ENCODE measurements at places on chromosomes 2 and 18.

DNA sequence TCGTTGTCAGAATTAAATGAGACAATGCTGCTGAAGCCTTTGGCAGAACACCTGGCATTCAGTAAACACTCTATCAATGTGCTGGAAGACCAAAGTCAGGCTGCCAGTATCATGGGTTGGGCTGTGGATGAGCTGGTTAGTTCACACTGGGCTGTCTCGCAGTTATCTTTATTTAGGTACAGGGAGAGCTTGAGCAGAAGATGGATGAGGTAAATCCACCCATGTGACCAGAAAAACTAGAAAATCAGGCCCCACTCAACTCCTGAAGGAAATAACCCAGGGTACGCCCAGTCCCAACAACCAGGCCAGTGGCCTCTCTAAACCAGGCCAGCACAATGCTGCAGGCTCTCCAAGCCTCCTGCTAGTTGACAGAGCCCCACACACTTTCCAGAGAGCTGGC is 330.3 kb downstream of the TNS1 start:
- DNase-seq = no peak

GRCh38 chr2:75500633-75501032 is 60.1 kb downstream of the EVA1A start:
- no peak for DNase-seq

- DNase-seq = no peak
Measured at GRCh38 chr2:234629596-234629995, 132.7 kb upstream of the ARL4C start.

GRCh38 chr2:12421046-12421445 is 295.7 kb upstream of the TRIB2 start:
- DNase-seq = no peak

GRCh38 chr2:48699348-48699930 is 56.1 kb downstream of the LHCGR start:
- no peak for DNase-seq

DNA sequence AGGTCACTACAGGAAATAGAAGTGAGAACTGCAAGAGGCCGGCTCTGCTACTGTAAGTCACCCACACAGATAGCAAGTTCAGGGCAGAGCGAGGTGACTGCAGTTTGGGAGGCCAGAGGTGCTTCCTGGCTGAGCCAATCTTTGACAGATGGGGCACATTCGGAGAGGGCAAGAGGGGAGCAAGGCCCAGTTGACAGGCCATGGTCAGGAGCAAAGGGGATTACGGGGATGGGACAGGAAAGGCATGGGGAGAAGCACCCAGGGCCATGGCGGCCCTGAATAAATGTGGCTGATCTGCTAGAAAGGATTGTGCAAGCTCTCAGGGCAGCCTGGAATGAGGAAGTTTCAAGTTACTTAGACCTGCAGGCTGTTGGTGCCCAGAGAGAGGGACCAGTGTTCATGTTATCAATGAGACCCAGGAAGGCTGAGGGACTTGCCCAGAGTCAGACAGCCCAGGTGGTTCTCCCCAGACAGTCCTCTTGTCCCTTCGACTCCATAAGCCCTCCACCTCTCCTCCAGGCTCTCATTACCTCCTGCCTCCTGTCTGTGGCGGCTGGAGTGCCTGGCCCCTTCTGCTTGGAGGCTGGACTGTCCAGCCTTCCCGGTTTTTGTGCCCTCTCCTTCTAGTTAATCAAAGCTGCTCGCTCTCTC is 123.3 kb downstream of the CTIF start:
- DNase-seq = no peak

- no peak for DNase-seq
Measured at GRCh38 chr2:47187069-47187468, 32.0 kb upstream of the STPG4 start.

- no peak for DNase-seq
Measured at GRCh38 chr18:72336786-72337185, 207.4 kb downstream of the CBLN2 start.

- no peak for DNase-seq
Measured at GRCh38 chr2:106096299-106097037, 97.6 kb downstream of the UXS1 start.

DNA sequence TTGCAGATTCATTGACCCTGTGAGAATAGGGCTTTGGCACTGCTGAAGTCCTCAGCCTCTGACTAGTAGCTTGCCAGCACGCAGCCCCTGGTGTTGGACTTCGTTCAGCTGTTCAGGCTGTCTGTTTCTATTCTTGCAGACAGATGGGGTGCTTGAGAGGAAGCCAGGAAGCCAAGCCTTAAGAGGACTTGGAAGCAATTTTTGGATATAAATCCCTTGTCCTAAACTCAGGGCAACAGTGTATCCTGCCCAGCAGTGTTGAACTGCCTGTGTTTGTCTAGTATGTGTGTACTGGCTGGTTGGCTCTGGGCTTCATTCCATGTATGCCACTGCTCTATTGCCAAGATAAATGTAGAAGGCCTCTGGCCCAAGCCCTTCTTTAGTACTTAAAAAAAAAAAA is 108.6 kb downstream of the COMMD1 start:
- DNase-seq = no peak

- no peak for DNase-seq
Measured at GRCh38 chr2:55877087-55877436, 46.5 kb downstream of the EFEMP1 start.

DNA sequence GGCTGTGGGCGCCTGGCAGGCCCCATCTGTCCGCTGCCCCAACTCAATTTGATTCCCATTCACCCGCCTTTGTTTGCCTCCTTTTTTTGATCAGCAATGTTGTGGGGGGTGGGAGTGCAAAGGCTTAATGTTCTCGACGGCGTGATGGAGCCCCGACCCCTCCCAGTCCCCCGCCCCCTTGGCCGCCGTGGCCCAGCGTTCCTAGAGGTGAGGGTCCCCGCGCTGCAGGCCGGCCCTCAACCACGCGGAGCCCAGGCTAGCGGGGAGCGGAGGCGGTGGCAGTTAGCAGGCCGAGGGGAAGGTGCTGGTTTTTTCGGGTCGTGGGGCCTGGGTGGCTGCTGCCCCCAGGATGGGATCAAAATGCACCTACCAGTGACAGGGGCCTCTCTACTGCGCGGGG is 274.7 kb upstream of the SKOR2 start:
- no peak for DNase-seq

DNA sequence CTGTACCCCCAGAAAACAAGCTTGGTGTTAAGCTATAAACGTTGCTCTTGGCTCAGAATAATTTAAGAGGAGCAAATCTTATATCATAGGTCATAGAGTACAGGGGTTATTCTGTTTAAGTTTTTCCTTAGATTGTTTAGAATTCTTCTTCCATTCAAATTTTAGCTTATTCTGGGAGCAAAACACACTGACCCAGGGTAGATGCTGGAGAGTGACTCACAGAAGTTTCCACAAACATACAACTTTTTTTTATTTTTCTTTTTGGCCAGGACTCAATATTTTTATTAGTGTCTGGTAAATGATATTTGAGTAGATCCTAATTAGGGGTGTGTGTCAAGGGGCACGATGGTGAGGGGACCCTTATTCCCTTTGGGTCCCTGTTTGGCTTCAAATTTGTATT is 71.5 kb upstream of the PSME4 start:
- no peak for DNase-seq

- DNase-seq = no peak
Measured at GRCh38 chr2:60973705-60974104, 43.8 kb upstream of the PEX13 start.

- DNase-seq = no peak
Measured at GRCh38 chr2:167294776-167295140, 406.5 kb downstream of the XIRP2 start.

GRCh38 chr2:77028032-77028600 is 494.1 kb downstream of the LRRTM4 start:
- DNase-seq = no peak

DNA sequence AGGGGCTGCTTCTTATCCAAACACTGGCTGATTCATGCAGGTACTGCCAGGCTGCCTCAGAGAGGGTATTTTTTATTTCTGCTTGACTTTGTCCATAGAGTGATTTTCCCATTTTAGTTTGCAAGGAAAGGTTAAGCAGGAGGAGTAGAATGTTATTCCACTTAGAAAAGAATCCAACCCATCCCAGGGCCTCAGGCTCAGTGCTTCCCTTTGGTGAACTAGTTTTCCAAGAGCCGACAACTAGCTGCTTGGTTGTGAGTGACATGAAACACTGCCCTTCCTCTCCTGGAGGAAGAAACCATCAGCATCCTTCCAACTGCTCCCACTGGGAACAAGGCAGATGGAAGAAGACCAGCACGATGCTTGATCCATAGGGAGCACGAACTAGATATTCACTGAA is 58.5 kb downstream of the BCL2 start:
- no peak for DNase-seq

GRCh38 chr18:75198036-75198435 is 10.9 kb downstream of the PTGR3 start:
- no peak for DNase-seq

- DNase-seq = no peak
Measured at GRCh38 chr2:119126650-119127049, 31.9 kb downstream of the C1QL2 start.

DNA sequence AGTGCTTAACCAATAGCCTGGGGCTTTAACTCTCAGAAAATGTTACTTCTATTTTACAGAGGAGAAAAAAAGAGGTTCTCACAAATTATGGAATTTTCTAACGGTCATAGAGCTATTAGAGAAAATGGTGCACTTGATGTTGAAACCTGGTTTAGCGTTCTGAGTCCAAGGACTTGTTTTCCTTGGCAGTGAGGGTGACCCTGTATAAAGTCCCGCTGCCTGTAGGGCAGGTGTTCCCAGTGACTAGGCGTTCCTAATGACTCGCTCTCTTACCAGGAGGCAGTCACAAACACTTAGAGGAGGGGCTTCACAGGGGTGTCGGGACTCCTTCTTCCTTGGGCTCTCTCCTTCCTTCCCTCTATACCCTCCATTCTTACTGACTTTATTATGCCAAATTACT is 175.8 kb downstream of the ACTR3 start:
- no peak for DNase-seq

- no peak for DNase-seq
Measured at GRCh38 chr2:29920130-29920577, 1.2 kb downstream of the ALK start.

DNA sequence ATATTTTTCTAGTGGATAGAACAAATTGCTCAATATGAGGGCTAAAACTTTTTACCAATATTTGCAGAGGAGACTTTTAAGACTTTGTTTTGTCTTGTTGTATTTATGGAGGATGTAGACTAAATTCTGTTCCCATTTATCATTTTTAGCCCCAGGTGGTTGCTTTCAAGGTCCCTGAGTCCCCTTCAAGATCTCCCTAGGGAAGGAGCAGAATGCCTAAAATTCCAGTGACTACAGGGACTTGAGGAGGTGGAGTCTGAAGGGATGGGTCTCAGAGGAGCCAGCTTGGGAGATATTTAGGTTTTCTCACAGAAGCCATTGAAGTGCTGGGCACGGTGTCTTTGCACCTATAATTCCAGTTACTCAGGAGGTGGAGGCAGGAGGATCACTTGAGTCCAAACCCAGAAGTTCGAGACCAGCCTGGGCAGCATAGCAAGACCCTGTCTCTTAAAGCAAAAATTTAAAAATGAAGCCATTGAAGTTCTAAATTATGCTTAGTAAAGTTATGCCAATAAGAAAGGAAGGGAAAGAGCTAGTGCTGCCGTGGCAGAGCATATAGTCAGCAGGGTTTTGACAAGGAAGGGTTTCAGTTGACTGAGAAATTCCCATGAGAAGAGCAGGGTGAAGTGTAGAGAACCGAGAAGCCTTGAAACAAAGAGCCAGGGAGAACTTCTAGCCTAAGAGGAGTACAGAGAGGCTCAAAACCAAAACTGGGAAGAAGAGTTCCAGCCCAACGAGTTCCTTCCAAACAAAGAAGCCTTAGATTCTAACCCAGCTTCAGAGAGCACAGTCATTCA is 43.4 kb downstream of the COMMD1 start:
- DNase-seq = no peak

DNA sequence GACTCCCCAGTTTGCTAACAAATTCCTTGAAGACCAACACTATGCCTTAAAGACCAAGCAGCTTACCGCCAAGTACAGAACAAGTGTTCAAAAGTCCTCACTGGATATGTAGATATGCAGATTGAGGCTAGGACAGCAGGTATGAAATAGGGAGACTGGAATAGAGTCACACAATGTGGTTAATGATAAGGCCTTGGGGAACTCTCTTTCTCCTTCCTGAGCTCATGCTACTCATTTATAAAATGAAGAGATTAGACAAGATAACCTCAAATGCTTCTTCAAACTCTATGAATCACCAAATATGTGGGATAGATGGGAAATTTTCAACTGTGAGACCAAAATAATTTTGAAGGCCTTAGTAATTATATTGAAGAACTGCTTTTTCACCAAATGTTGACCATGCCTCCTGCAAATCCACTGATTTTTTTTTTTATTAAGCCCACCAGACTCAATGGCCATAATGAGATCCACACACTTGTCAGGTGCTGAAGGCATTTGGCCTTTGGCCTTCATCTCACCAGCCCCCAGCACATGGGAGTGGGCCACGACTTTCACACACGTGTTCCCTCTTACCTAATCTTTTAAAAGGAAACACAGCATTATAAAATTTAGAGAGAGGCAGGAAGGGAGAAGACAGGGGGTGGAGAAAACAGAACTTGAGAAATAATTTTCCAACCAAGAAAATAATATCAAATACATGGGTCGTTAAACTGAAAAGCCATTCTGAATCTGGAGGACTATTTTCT is 181.5 kb downstream of the EN1 start:
- DNase-seq = no peak

DNA sequence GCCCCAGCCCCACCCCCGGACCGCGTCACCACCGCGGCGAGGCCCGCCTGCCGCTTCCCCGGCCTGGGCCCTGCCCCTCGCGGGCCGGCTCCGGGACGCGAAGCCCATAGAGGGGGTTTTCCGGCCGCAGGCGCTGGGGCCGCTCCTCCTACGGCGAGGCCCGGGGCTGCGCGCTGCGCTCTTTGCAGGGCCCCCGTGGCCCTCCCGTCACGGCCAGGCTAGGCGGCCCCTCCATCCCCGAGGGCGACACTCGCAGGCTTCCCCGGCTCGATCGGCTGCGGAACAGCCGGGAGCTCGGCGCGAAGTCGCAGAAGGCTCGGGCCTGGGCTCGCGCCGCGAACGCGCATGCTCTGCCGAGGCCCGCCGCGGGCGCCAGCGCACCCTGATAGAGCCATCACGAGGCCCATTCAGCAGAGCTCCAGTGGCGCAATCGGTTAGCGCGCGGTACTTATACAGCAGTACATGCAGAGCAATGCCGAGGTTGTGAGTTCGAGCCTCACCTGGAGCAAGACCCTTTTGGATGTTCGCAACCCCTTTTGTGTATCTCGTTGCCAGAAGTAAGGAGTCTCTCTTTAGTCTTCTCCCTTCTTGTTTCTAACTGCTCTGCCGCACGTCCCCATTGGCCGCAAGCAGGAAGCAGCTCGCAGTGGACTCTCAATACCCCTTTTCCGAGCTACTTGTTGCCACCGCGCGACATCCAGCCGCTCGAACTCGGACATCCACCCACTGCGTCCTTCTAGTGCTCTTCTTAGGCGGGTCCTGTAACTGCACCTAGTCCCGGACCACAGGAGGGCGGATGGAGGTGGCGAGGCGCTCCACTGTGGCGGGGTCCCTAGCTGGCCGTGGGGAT is 18.0 kb upstream of the HAAO start:
- DNase-seq = peak; percentile 80
